ENCODE measurements at places on chromosomes 2 and 18.

DNA sequence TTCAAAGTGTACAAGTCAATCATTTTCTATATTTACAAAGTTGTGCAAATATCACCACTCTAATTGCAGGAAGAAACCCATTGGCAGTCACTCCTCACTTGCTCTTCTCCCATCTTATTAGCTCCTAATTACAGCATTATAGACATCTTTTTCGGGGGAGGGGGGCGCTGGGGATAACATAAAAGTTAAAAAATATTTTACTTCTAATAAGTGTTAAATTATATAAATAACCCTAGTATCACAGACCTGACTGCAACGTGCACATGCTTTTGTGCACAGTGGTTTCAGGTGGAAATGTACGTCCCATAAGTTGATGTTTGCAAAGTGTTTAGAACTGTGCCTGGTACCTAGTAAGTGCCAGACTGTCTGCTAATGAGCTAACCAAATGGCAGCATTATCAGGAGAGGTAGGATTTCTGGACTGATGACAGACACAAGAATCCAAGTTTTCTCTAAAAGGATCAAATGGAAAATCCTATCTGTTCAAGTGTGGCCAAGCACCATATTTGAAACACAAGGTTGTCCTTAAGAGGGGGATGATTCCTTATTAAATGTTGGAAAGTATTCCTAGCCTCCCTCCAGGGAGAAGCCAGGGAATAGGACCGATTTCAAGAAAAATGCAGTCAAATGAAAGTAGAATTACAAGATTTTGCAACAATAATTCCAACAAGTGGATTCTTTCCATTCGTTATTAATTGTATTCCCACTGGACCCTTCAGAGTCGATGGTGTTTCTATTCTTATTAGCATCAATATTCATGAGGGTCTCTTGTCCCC is 70.0 kb downstream of the ACKR3 start:
- no peak for DNase-seq

GRCh38 chr18:8659609-8660242 is 45.6 kb upstream of the MTCL1 start:
- DNase-seq = no peak

DNA sequence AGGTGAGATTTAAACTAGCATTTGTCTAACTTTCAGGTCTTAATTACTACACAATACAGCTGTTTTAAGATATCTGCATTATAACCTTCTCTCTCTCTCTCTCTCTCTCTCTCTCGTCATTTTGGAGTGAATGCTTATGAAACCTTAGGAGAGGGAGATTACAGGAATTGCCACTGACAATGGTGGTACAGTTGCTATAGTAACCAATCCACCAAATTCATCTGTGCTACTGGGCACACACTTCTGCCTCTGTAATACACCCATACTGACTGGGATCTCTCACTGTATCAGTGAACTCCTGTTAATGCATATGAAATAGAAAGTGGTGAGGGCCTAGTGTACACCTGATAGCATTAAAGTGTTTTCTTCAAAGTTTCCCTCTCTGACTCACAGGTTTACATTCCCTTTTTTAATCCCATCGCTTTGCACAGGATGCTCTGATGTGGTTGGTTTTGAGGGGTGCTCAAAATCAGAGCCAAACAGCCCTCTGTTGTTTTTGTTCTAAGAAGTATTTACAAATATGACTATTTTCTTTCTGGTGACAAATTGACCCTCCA is 13.1 kb downstream of the KLHL14 start:
- no peak for DNase-seq

DNA sequence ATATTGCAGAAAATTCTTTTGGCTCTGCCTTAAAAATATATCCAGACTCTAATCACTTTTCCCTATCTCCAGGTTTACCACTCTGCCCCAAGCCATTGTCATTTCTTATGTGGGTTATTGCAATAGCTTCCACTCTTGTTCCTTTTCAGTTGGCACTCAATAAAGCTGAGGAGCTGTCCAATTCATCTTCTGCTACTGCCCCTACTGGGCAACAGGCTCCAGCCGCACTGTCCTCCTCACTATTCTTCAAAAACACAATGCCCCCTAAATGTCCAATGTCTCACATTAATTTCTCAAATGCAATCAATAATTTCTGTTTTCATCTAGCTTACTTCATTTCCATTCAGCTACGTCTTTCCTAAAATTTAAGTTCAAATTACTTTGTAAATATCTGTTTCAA is 1262.5 kb upstream of the CDH2 start:
- no peak for DNase-seq

- no peak for DNase-seq
These were observed 17.9 kb upstream of the ALPI start for GRCh38 chr2:232438091-232438490.

- DNase-seq = no peak
These were observed 297.2 kb downstream of the NCKAP5 start for GRCh38 chr2:133271105-133271504.

- no peak for DNase-seq
These were observed 474.5 kb upstream of the SYT4 start for GRCh38 chr18:43751835-43752234.

DNA sequence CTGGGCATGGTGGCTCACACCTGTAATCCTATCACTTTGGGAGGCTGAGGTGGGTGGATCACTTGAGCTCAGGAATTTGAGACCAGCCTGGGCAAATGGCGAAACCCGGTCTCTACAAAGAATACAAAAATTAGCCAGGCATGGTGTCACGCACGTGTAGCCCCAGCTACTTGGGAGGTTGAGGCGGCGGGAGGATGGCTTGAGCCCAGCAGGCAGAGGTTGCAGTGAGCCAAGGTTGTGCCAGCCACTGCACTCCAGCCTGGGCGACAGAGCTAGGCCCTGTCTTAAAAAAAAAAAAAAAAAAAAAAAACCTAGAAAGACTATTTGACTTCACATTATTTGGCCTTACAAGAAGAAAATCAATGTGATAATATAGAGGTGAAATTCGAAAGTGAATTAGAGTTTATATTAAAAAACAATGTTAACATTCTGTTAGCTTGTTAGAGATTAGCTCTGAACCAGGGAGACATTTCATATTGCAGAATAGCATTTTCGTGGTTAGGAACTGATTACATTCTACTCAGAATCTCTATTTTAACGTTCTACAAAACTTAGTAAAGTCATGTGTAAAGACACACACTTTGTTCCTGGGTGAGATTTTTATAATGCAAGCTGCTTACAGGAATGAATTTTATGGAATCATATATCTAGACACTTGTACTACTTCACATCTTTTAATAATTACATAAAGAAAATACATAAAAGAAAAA is 120.5 kb downstream of the THADA start:
- DNase-seq = no peak

DNA sequence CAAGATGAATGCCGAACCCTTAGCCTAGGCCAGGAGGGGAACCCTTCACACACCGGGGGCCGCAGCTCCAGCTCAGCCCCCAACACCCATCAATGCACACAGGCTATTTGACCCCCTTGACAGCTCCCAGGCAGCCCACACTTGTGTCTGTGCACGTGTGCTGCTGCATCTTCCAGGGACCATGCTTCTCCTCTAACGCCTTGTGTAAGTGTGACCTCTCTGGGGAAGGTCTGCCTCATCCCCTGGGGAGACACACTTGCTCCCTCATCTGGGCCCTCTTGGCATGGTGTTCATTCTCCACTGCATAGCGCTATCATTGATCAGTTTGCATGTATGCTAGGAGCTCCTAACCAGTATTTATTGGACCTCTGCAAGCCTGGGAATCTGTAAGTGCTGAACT is 120.0 kb upstream of the FHL2 start:
- DNase-seq = no peak

GRCh38 chr2:238669581-238670080 is 178.3 kb upstream of the TWIST2 start:
- no peak for DNase-seq

- no peak for DNase-seq
These were observed 45.2 kb upstream of the SPRED2 start for GRCh38 chr2:65477590-65477989.

DNA sequence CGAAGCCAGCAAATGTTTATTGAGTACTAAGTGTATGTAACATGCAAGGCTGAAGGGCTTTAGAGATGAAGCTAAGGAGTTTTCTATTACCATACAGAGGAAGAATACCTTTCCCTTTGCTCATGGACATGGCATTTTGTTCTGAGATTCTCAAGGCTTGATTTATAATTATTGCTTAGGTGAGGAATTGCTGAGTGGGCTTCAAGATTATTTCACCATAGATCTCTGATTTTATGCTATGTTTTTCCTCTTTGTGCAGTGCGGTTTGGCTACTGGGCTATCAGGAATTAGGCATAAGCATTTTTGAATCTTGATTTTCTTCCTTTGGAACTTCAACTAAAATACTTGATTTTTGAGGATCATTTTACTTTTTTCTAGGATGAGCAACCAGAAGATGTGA is 42.5 kb downstream of the VRK2 start:
- no peak for DNase-seq

GRCh38 chr2:71926089-71926447 is 221.6 kb downstream of the CYP26B1 start:
- no peak for DNase-seq

GRCh38 chr2:235373171-235373570 is 120.7 kb upstream of the AGAP1 start:
- DNase-seq = no peak

GRCh38 chr18:22998344-22998743 is 65.2 kb downstream of the RBBP8 start:
- DNase-seq = no peak

- no peak for DNase-seq
These were observed 2.4 kb upstream of the INHBB start for GRCh38 chr2:120343433-120344105.

DNA sequence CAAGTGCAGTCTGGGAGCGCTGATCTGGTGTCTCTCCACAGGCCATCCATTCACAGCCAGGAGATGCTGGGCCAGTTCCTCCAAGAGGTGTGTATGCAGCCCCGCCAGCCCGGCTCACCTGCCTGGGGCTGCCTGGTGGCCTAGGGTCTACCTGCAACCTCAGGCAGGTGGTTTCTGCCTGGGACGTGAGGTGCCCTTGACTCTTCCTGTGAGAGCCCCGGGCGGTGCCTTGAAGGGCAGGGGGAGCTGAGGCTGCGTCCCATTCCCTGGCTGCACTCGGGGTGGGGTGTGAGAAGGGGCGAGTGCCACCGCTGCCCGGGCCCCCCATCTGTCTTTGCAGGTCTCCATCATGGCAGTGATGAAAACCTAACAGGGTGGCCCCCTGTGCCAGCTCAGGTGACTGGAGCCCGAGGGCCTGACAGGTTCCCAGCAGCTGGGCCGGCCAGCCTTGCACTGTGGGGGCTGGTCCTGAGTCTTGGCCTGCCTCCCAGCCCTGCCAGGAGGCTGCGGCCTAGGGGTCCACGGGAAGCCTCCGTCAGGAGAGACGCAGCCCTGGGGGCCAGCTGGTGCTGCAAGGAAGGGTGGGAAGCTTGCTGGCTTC is 11.9 kb downstream of the CAPN10 start:
- no peak for DNase-seq

DNA sequence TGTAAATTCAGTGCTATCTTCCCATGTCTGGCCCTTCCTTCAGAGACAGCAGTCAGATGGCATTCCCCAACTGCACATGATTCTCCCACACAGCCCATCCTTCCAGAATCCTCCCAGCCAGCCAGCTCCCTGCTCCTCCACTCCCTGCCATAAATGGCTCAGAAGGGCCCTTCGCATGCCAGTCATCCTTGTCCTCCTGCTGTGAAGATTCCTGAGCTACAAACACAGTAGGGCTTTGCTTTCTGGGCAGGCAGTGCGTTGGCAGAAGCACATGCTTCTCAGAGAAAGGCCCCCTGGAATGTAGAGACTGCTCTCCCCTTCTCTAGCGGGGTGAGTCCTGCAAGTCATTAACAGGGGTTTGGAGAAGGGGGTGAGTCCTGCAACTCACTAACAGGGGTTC is 71.9 kb downstream of the TEX51 start:
- DNase-seq = no peak

DNA sequence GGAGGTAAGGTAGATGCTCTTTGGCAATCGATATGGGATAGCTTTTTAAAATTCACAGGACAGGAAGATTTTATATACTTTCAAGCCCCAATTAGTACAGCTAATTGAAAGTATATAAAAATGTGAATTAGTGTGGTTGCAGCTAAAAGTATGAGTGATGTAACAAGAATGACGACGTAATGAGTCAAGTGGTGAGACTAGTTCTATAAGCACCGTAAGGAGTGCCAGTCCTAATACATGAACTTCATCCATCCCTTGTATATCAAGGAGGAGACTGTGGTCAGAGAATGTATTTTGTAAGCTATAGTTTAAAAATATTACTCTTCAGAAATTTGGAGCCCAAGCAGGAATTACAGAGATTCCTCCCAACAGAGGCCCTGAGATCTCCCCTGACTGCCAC is 25.8 kb downstream of the DNAJC27 start:
- no peak for DNase-seq

DNA sequence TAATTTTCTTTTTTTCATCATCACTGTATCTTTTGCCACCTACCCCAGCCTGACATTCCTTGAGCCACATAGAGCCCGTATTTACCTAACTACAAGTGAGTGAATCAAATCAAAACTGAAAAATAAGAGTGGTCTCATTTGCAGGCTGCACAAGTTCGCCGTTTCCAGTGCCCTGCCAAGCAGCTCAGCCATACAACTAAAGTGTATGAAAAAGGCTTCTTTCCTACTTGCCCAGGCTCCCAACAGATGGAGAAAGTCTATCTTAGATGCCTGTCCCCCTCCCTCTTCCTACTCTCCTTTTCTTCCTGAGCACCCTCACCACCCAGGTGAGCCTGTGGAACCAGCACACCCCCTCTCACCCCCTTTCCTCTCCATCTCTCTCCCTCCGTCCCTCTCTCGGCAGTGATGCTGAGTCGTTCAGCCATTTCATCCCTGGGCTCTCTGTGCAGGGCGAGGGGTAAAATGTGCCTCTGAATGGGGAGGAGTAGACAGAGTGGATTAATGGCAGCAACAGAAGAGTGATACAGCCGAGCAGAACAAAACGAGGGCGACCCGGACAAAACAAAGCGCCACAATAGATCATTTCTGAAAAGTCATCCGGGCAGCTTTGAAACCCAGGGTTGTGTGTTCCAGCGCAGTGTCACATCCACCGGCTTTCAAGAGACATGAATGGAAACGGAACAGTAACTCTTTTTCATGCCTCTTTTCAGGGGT is 65.0 kb upstream of the POU3F3 start:
- no peak for DNase-seq

DNA sequence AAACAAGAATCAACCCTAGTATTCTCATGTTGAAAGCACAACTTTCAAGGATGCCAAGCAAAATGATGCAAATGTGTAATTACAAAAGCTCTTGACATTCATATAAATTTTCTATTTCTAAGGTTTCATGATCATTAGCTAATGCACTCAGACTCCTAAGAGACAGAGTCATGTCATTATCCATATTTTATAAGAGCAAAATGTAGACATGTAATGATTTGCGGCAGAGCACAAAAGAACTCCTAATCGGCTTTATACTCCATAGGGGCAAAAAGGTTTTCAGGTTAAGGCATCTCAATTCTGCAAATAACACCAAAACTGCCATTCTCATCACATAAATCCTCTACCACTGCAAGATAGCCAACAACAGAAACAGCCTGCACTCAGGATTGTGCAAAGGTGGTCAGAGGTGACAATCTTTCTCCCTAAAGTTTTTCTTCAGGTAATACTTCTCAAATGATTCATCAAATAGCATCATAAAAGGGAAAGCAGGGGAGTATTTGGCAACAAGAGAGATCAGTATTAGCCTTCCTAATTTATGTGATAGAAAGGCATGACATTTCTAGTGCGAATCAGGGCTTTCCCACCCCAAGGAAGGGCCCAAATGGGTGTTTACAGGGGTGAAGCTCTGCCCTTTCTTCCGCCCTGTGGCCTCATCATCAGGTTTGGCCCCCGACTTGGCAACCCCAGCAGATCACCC is 64.7 kb downstream of the STK39 start:
- DNase-seq = no peak
